MG63 (cell line): ENCODE measurements at places on chromosomes 7 and 10. TPM values are rescaled to one million over a fixed set of nuclear protein-coding genes. Genes with fewer than 3 reads are reported as not detected.
A peak's percentile ranks its signal among the peaks of the same experiment; 100 is the strongest.

GRCh38 chr10:60384011-60384410 is 5.7 kb downstream of the ANK3 start:
- no peak for DNase-seq

- peak; percentile 93 for DNase-seq
These were observed 107.2 kb upstream of the LYZL2 start for GRCh38 chr10:30736685-30737232.

DNA sequence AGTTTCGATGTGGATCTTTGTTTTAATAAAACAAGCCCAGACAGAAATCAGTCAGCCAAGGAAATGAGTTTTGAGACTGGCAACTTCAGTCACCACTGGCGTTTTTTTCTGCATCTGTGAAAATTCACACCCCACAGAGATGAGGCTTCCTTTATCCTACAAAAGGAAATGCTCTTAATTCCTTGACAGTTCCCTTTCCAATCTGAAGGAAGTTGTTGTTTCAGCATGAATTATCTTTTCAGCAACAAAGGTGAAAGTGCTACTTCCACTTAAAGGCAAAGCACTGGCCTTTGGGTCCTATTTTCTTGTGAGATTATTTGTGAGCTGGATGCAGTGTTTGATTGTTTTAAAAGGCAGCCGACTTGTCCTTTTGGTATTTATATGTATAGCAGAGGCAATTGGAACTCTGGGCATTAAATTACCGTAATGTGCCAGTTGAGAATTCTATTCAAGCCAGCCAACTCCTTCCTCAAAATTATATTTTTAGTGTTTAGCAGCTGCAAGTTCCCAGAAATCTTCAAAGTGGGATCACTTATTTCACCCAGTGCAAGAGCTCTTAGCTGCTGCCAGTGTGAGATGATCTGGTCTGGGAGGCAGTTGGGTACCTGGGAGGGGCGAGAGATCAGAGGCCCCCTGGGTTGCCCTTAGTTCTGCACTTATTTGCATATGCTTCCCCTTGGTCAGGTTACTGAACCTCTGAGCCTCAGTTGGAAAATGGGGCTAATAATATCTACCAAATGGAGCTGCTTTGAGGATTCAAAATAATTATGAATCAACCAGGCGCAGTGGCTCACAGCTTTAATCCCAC is 427.1 kb downstream of the GALNT17 start:
- no peak for DNase-seq

DNA sequence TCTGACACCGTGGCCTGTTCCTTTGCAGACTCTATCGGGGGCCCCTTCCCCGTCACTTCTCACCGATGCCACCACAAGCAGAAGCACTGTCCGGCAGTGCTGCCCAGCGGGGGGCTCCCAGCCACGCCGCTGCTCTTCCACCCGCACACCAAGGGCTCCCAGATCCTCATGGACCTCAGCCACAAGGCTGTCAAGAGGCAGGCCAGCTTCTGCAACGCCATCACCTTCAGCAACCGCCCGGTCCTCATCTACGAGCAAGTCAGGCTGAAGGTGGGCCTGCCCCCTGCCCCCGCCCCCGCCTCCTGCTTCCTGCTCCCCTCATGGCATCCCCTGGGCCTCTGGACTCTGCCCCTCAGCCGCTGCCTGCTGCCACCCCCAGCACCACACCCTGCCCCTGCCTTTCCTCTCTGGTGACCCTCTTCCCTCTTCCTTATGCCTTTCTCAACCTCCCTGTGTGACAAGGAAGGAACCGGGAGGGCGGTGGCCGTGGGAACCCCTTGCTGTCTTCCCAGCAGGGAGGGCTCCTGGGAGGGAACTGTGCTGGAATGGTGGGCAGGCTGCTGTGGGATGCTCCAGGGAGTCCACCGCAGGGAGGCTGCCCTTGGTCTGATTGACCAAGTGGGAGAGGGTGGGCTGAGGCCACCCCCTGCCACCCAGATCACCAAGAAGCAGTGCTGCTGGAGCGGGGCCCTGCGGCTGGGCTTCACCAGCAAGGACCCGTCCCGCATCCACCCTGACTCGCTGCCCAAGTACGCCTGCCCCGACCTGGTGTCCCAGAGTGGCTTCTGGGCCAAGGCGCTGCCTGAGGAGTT is 77.5 kb downstream of the NEURL1 start:
- no peak for DNase-seq

DNA sequence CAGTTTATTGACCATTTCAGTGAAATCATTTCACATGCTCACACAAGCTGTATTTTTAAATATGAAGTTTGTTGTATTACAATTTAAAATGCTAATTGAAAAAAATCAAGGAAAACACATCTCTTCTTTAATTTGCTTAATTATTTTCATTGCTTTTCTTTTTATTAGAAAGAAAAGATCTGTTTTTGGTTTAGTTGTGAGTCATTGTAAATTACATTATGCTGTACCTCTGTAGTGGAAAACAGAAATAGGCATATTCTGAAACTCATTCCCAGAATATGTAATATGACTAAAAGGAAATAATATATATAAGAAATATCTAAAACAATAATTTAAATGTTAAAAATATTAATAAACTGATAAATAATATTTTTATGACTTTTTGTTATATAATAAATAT is 161.9 kb downstream of the HGF start:
- DNase-seq = no peak

Gene CHAT
- not detected in 2 replicates for total RNA-seq

- no peak for DNase-seq
These were observed 96.8 kb downstream of the INPP5A start for GRCh38 chr10:132634241-132634946.

DNA sequence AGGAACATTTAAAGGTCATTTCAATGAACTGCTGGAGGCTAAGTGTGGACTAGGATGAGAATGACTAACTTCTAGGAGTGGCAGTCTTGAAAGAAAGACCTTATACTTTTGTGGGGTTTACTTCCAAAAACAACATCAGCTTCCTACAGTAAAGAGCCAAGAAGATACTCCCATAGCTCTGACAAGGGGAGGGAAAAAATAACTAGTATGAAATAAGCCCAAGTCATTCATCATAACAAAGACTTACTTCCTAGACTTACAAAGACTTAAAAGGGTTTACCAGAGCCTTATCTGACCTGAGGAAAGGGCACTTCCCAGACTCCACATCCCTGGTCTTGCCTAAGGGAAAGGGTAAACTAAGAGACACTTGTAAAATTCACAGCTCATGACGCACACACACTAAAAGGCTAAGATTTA is 31.7 kb downstream of the ARHGAP12 start:
- no peak for DNase-seq

- DNase-seq = no peak
These were observed 44.3 kb upstream of the PRKCQ start for GRCh38 chr10:6624392-6624791.

GRCh38 chr7:143848192-143848591 is 53.8 kb downstream of the TCAF1 start:
- no peak for DNase-seq

- DNase-seq = peak; percentile 18
These were observed 29.1 kb upstream of the CALD1 start for GRCh38 chr7:134750083-134751062.

Gene KIAA1217
- 1.7 and 6.4 TPM in 2 replicates for total RNA-seq

- no peak for DNase-seq
These were observed 45.0 kb downstream of the TNS3 start for GRCh38 chr7:47536661-47537611.

- no peak for DNase-seq
These were observed 177.2 kb downstream of the FANK1 start for GRCh38 chr10:126073606-126074005.

GRCh38 chr7:25711940-25712339 is 440.1 kb upstream of the NFE2L3 start:
- DNase-seq = no peak

Gene PDK4
- 0.33 and 0.84 TPM in 2 replicates for total RNA-seq

- no peak for DNase-seq
These were observed 51.6 kb downstream of the GPAM start for GRCh38 chr10:112131996-112132395.

Gene IL15RA
- 15.3 and 23.8 TPM in 2 replicates for total RNA-seq

Gene GTF2IRD1
- 9.9 and 12.5 TPM in 2 replicates for total RNA-seq

Gene NEUROD6
- total RNA-seq = not detected in 2 replicates

Gene CCDC3
- 0.52 and 3.3 TPM in 2 replicates for total RNA-seq

- no peak for DNase-seq
These were observed 22.7 kb upstream of the WASHC2A start for GRCh38 chr10:50044941-50045664.

- DNase-seq = no peak
These were observed 412.5 kb downstream of the PLXDC2 start for GRCh38 chr10:20228729-20229128.

Gene MDFIC
- 28.6 and 29.7 TPM in 2 replicates for total RNA-seq

Gene SGCE
- 16.8 and 24.7 TPM in 2 replicates for total RNA-seq

GRCh38 chr7:44367475-44368043 is 42.2 kb upstream of the CAMK2B start:
- DNase-seq = no peak

DNA sequence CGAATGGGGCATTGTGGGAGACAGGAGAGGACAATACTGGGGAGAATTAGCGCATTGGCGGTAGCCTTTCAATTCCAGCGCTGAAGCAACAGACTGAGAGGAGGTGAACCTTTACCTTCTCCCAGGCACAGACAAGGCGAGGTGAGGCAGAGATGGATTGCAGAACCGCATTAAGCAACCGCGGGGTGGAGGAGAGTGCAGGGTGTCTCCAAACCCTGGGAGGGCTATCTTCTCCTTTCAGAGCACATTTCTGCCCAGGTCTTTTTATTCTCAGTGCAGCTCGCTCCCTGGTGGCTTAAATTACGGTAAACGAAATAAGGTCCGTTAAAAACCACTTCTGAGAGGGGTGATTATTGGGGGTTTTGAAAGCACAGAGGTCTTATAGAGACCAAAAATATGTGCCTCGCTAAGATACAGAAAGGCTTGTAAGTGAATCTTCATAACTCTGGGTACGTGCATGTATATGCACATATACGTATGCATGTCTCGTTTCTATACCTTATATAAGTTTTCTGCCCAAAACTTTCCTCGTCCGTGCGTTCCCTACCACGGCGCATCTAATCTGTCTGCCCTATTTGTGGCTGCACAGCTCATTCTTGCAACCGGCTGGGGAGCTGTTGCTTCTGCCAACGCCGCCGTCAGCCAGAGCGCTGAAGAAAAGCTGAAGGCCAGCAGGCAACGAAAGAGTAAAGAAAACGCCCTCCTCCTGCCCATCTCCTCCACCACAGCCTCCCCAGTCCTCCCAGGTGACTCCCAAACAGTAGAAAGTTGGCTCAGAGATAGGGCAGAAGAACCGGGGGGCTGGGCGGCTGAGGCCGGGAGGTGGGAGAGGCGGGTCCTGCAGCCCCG is 895 bp upstream of the ZNF804B start:
- peak; percentile 46 for DNase-seq

DNA sequence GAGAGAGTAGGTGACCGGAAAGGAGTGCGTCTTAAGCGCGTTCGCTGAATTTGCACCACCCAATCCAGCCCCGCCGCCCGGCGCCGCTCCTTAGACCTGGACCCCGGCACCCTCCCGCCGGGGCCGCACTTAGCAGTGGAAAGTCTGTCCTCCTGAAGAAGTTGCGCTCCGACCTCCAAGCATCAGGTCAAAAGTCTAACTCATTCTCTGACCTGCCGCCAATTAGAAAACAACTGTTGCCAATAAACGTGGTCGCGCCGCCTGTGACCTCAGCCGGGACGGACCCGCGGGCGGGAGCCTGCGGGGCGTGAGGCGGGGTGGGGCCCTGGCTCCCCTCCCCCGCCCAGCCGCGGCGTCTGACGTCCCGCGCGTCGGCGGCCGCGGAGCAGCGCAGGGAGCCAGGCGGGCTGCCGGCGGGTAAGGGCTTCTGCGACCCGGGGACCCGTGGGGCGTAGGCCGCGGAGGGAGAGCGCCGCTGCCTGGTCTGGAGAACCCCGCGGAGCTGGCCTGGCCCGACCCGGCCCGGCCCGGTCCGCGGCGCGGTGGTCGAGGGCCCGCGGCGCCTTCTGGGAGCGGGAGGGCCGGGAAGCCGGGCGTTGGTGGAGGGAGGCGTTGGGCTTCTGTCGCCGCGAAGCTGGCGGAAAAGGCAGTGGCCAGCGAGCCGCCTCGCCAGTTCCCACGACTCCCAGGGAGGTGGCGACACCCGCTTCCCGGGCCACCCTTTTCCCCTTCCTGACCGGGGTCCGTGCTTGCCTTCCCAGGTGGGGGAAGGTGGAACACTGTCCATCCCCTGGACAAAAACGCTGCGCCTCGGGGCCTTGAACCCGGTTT is at the start of gene BCAP29:
Gene BCAP29 (plus strand): TSS at position 362 of the 831 bp plus-strand sequence. CDS start 527 bp downstream, outside the sequence.
- DNase-seq = peak; percentile 67

GRCh38 chr7:92653136-92653535 is 62.9 kb upstream of the FAM133B start:
- no peak for DNase-seq

- no peak for DNase-seq
These were observed 52.0 kb upstream of the NPTX2 start for GRCh38 chr7:98565103-98565502.

Gene OR2AE1
- total RNA-seq = not detected in 2 replicates

DNA sequence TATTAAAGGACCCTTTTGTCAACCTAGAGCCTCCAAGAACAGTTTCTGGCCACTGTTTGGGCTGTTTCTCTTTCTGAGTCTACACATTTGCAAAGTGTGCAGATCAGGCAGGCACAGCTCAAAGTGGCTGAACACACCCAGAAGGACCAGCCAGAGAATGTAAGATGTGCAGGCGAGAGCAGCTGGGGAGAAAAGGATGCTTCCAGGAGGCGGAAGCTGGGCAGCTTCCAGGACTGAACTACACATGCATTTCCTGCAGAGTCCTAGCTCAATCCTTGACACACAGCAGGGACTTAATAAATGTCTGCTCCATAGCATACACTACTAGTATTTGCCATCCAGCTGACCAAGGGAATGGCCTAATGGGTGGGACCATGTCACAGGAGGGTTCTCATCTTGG is 70.9 kb downstream of the CTBP2 start:
- DNase-seq = peak; percentile 51
